ENCODE measurements at places on chromosomes 12 and 14. TPM values are rescaled to one million over a fixed set of nuclear protein-coding genes. Genes with fewer than 3 reads are reported as not detected.

Gene EEF1AKMT3
- 3.6 TPM for total RNA-seq

Gene DPY19L2
- 27.7 TPM for total RNA-seq

DNA sequence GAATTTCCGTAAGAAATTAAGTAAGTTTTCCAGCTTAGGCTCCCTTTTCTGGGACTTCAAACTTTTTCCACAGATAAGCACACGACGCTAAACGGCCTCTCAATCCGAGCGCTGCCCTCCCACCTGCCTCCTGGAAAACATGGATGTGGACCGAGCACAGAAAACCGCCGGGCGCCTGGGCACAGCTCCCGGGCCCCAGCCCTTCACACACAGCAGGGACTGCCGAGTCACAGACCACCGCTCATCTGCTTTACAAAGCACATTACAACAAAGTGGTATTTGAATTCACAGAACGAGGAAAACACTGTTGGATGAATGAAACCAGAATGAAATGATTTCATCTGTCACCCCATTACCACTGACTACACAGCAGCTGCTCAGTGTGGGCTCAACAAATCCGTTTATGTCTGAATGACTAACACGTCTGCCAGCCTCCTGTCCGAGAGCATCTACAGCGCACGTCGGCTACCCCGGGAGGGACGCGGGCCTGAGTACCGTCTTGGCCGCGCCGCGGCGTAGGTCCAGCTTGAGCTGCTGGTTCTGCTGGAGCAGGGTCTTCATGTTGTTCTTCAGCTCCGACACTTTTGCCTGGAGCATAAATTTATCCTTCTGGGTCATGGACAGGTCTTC lies 13.1 kb upstream of the ANKLE2 start:
- no peak overlapping the region for H3K4me3 ChIP-seq
- no peaks in the 10 kb centered on the region for H3K4me1 ChIP-seq
- DNase-seq, result no peak
- H3K27ac ChIP-seq, result no peak overlapping the region

GRCh38 chr12:32117316-32117715 lies 10.7 kb downstream of the BICD1 start:
- H3K36me3 ChIP-seq, result no peaks in the 10 kb centered on the region
- no peak overlapping the region for H3K27ac ChIP-seq
- H3K4me3 ChIP-seq, result no peak overlapping the region
- no peak for DNase-seq

DNA sequence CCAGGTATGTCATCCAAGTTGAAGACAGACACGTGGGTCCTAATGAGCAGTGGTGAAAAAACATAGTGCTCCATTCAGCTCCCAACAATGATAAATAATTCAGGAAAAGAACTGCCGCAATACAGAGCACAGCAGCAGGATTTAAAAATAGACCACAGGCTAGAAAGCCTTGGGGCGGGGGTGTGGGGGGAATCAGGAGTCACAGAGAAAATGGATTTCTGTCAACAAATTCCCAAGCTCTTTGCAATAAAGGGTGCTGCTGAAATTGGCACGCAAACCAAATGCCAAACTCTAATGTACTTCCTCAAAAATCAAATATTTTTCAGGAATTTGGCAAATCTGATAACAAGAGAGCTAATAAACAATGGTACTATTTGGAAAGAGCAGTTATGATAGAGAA lies 58.6 kb downstream of the R3HDM2 start:
- H3K27ac ChIP-seq, result peak overlapping the region; percentile 4
- H3K36me3 ChIP-seq, result peaks cover 4% of the 10 kb centered on the region
- H3K4me3 ChIP-seq, result no peak overlapping the region
- H3K4me1 ChIP-seq, result peaks cover 3% of the 10 kb centered on the region

DNA sequence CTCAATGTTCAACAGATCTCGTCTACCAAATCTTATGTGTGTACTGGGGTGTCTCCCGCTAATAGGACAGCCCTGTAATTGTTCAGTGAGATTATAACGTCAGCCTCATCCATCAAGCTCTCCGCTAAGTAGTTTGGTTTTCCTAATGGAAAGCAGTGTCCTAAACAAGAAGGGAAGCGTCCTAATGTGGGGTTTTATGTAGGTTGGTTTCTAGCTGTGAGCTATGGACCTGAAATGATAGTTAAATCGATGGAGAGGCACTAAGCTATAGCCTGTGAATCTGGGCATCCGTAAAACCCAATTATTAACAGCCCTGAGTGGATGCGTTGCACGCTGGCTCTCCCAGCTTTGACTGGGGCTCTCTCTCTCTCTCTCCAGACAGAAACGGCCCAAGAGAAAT lies 9.2 kb upstream of the MAP1LC3B2 start:
- no peaks in the 10 kb centered on the region for H3K4me1 ChIP-seq
- H3K27ac ChIP-seq, result no peak overlapping the region
- H3K27me3 ChIP-seq, result no peaks in the 10 kb centered on the region
- no peaks in the 10 kb centered on the region for H3K36me3 ChIP-seq
